ENCODE measurements at places on chromosomes 7 and 10. TPM values are rescaled to one million over a fixed set of nuclear protein-coding genes. Genes with fewer than 3 reads are reported as not detected.

- peak; percentile 60 for DNase-seq
Measured at GRCh38 chr10:72173619-72174296, 42.1 kb upstream of the ANAPC16 start.

GRCh38 chr7:150727381-150727780 is 9.8 kb upstream of the GIMAP5 start:
- no peak for DNase-seq

- DNase-seq: no peak
Measured at GRCh38 chr7:33079096-33079495, 16.5 kb upstream of the NT5C3A start.

The CPN1 gene
- not detected for total RNA-seq

The NKX2-3 gene
- total RNA-seq: 0.25 TPM

The LSM5 gene
- total RNA-seq: 145 TPM

The ACTL6B gene
- not detected for total RNA-seq

GRCh38 chr10:103416436-103417147 is 20.2 kb downstream of the PDCD11 start:
- DNase-seq: peak; percentile 64

- no peak for DNase-seq
Measured at GRCh38 chr7:139108266-139109187, 993 bp downstream of the ZC3HAV1 start.

DNA sequence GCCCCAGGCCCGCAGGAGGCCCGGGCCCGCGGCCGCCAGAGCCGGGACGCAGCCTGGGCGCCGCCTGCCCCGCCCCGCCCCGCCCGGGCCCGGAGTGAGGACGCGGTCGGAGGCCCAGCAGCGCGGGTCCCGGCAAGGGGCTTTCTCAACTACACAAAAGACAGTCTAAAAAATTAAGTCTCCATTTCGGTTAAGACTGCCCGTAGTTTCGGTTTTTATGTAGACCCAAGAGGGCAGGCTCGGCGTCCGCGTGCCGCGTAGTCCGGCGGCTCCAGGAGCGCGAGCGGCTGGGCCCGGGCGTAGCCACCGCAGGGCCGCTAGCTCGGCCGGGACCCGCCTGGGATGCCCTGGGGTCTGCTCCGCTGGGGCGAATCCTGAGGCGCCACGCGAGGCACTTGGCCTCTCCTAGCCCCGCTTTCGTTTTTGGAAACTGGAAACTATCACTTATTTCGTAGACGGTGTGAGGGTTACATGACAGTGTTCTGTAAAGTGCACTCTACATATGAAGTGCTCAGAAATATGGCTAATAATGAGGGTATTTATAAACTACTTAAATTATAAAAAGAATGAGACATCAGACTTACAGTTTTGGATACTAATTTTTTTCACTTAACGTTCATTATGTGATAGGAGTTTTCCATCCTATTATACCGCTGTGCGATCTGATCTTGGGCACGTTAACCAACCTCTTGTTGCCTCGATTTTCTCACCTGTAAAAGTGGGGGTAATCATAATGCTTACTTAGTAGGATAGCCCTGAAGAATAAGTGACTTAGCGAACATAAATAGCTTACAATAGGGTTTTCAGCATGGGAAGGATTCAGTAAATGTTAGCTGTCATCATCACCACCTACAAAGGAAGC is 573 bp downstream of the BLVRA start:
- no peak for DNase-seq

The AIFM2 gene
- total RNA-seq: 31.0 TPM

DNA sequence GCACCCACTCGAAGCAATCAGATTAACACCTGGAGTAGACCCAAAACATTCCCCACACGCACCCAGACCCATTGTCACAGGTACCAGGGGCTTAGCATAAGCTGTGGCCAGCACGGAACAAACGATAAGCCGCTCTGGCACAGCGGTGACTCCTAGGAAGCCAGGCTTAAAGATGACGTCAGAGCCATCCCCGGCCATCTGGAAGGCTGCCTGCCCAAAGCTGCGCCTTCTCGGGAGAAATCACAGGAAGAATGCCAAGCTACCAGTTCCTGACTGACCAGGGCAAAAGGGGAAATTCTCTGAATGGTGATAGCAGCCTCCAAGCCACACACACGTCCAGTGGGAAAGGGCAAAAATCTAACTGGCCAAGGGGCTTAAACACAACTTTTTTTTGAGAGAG is 13.0 kb upstream of the WIPI2 start:
- DNase-seq: peak; percentile 50

Data from NCI-H460 (cell line).